T follicular helper cell (primary cell): ENCODE measurements at places on chromosomes 2 and 18.

- no peak for DNase-seq
Observed at GRCh38 chr2:207257251-207258250, 91.8 kb upstream of the KLF7 start.

DNA sequence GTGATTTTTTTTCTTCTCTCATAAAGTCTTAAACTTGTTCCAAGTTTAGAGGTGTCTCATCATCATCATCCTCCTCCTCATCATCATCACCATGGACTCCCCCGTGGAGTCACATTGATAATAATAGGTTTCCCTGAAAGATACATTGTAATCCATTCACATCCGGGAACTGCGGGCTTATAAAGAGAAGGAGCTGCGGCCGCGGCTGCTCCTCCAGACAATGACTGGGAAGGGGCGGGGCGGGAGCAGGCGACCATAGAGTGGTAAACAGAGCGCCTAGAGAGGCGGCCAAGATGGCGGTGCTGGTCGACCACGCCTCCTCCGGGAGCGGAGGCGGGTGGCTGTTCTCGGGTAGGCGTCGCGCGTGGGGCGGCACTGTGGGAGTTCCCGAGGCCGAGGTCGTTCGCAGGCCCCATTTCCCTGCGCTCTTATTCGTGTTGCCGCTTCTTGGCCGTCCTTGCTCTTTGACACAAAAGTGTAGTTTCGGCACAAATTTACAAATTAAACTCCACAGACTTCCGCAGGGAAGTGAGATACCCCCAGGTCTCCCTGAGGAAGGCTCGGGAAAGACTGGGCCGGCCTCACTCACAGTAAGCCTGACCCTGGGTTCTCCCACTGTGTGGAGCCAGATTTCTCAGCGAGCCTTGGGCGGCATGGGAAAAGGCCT lies 1.8 kb upstream of the TCF4 start:
- DNase-seq, result peak; percentile 36

DNA sequence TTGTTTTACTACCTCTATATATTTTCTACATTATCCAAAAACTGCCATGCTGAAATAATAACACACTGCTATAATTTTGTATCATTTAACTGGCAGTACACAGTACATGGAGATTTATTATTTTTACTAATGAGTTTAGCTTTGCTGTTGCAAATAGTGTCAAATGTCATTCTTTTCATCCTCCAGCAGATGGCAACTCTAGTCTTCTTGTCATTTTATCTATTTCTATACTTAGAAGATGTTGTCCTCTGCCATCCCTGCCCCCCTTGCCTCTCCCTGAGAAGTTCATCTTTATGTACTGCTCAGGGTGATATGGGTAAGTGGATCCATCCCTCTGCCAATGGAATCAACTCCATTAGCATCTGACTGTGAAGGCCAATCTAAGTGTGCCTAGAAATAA lies 21.7 kb upstream of the LRRTM1 start:
- DNase-seq, result no peak

DNA sequence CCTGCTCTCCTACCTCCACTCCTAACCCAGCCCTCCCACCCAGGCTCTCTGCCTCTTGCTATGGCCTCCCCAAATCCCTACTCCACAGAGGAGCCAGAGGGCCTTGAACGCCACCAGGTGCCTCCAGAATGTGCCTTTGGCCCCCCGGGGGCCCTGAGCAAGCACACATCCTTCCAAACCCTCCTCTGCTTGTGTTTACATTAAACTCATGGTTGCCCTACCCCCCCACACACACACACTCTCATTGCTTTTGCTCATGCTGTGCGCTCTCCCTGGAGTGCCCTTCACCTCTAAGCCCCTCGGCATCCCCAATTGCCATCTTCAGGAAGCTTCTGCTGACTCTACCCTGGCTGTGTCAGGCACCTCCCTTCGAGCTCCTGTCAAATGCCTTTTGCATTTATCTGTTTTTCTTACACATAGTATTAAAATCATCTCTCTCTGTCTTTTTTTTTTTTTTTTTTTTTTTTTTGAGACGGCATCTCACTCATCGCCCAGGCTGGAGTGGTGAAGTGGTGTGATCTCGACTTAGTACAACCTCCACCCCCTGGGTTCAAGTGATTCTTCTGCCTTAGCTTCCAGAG lies 16.3 kb upstream of the TET3 start:
- DNase-seq, result no peak

DNA sequence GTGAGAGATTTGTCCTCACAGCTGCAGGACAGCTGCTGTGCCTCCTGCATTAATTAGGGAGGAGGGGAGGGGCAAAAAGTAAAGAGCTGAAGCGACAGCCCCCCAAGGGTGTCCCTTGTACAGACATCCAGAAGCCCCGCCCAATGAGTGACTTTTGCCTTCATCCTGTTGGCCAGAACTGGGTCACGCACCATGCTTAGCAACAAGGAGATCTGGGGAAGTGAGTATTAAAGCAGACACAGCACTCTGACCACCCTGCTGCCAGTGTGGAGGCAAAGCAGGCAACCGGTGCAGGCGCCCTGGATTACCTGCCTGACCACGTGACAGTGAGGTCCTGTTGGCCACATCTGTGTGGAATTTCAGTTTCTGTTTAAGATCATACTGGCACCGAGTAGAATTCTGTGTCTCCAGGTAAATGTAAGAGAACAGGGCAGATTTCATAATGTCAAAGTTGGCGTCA lies 21.5 kb upstream of the BIN1 start:
- no peak for DNase-seq

- no peak for DNase-seq
Observed at GRCh38 chr2:205145888-205146287, 536.4 kb upstream of the NRP2 start.

GRCh38 chr2:218671654-218672566 lies at the start of the genes RNF25 and STK36:
Gene RNF25 (minus strand): TSS chr2:218672002. CDS start chr2:218671970, 32 bp downstream.
Gene STK36 (plus strand): TSS chr2:218672086. CDS start chr2:218672830, 744 bp downstream.
- peak; percentile 72 for DNase-seq

GRCh38 chr18:79917169-79917852 lies 34.1 kb downstream of the SLC66A2 start:
- no peak for DNase-seq

- no peak for DNase-seq
Observed at GRCh38 chr2:154911729-154912128, 213.2 kb downstream of the KCNJ3 start.

- DNase-seq, result no peak
Observed at GRCh38 chr2:43088143-43089073, 138.0 kb downstream of the ZFP36L2 start.

GRCh38 chr2:239061824-239062570 lies 214.1 kb downstream of the TWIST2 start:
- no peak for DNase-seq
